HS-5 (cell line): ENCODE measurements at places on chromosomes 16 and 17.

- DNase-seq: no peak
Observed at GRCh38 chr16:20045886-20046285, 27.8 kb downstream of the GPR139 start.

- no peak for DNase-seq
Observed at GRCh38 chr16:76511203-76511602, 234.0 kb downstream of the CNTNAP4 start.

DNA sequence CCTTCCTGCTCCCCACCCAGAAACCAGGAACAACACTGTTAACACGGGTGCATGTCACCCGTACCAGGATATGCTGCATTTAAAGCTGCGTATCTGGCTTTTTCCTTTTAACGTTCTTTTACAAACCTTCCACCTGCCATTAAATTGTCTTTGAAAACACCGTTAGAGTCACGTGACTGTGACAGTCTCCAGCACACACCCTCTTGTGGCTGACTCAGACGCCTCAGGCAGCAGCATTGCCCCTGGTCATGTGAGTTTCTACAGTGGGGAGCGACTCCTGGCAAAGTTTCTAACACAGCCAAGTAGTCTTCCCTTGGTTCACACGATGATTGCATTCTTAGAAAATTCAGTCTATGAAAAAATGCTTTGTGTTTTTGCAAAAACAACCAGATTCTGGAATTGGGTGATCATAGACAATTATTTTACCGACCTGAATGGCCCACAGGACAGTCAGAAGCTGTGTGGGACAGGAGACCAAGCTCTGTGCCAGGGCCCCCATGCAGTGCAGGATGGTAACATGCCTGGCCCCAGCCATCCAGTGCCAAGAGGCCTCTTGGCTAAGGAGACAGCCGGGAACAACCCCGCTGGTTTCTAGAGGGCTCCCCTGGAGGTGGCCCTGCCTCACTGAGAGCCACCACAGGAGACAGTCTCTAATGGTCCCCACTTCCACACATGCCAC, 199.1 kb downstream of the KATNIP start:
- no peak for DNase-seq

DNA sequence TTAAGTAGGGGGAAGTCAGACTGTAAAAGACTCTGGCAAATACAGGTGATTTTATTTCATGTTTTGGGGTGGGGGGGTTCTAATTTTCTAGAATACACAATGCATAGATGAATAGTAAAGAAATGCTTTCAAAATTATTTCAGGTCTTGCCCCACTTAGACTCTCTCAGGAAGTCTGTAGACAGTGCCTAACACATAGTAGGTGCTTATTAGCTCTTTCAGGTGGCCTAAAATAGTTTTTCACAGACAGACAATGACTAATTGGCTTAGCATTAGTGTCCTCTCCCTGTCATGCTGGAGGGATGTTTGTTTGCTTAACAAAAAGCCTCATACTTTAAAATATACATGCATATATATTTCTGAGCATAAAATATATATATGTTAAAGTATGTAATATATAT, 366.0 kb downstream of the SOX9 start:
- DNase-seq: no peak

DNA sequence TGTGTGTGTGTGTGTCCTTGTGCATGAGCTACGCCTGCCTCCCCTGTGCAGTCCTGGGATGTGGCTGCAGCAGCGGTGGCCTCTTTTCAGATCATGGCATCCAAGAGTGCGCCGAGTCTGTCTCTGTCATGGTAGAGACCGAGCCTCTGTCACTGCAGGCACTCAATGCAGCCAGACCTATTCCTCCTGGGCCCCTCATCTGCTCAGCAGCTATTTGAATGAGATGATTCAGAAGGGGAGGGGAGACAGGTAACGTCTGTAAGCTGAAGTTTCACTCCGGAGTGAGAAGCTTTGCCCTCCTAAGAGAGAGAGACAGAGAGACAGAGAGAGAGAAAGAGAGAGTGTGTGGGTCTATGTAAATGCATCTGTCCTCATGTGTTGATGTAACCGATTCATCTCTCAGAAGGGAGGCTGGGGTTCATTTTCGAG, 22.5 kb downstream of the STAT5A start:
- no peak for DNase-seq

DNA sequence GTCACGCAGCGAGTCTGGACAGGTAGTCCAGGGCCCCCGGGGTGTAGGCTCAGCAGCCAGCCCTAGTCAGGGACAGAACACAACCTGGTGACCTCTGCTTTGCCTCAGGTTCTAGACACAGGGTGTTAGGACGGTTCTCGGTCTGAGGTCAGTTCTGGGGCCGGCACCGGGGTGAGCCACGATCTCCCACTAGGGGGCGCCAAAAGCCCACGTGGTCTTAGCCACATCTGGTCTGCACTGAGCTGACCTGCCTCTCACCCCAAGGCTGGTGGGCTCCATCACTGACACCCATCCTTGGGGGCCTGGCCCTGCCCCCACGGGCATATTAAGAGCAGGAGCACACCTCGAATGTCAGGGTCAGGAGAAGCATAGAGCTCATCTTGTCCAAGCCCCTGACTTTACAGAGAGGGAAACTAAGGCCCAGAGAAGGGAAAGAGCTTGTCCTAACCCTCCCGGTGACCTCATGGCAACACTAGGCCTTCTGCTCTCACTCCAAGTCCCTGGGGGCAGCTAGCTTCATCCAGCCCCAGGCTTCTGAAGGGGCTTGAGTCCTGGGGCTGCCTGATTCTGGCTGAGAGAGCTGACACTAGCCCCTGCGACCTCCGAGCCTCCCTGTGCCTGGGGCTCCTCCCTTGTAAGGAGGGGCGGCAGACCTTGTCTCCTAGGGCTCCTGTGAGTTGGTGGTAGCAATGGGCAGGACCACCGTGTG, 9.0 kb downstream of the SLC5A10 start:
- no peak for DNase-seq

- no peak for DNase-seq
Observed at GRCh38 chr16:67949645-67950044, 5.7 kb upstream of the LCAT start.
